ENCODE measurements at places on chromosomes 2 and 18. TPM values are rescaled to one million over a fixed set of nuclear protein-coding genes. Genes with fewer than 3 reads are reported as not detected.

- no peak for DNase-seq
Observed at GRCh38 chr2:233446121-233446520, 91.8 kb downstream of the DGKD start.

- DNase-seq, result no peak
Observed at GRCh38 chr2:155727187-155727895, 605.2 kb downstream of the NR4A2 start.

DNA sequence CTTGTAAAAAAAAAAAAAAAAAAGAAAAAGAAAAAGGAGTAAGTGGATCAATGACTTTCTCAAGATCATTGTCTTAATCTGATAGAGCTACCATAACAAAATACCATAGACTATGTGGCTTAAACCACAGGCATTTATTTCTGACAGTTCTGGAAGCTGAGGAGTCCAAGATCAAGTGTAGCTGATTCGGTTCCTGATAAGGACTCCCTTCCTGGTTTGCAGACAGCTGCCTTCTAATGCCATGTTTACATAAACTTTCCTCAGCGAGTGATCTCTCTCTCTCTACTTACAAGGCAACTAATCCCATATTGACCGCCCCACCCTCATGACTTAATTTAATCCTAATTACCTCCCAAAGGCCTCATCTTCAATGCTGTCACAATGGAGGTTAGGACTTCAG lies 36.5 kb upstream of the SIX2 start:
- no peak for DNase-seq

DNA sequence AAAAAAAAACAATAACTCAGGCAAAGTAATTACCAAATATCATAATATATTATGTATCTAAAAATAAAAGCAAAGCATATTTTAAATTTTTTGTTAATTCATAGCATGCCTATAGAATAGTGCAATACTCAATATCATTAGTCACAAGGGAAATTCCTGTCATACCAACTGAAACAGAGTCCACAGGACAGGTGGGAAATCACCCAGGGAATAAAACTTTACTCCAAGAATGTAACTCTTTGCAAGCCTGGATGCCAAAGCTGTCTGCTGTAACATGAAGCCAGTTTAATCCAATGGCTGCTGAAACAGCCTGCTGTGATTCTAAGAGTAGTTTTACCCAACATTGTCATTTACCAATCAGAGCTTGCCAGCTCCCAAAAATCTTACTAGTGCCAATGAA lies 40.0 kb upstream of the SULT1C3 start:
- no peak for DNase-seq

The EIF2AK3 gene
- 8.8 TPM for total RNA-seq

DNA sequence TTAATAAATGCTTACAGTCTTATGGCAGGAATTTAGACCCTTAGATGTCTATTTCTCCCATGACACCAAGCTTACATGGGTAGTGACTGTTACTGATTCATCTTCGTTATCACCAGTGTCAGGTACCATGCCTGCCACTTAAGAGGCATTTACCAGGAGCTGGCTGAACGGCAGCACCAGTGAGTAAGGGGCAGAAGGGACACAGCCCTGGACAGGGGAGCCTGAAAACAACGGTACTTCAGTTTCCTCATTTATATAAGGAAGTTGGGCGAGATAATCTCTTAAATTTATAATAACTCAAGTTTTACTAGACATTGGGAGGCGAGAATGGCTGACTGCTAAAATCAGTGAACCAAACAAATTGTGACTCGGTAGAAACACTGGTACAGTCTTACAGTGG lies 1.2 kb downstream of the COA5 start:
- no peak for DNase-seq
